Upper lobe of right lung (tissue), 1 donor: ENCODE measurements at places on chromosomes 6 and 20. TPM values are rescaled to one million over a fixed set of nuclear protein-coding genes. Genes with fewer than 3 reads are reported as not detected.

The GATA5 gene
- total RNA-seq, result 2.5 TPM

The DACT2 gene
- 2.5 TPM for total RNA-seq

The SFTA2 gene
- total RNA-seq, result 369 TPM

The NKAIN4 gene
- total RNA-seq, result not detected

The GTSF1L gene
- not detected for total RNA-seq

The BPIFB1 gene
- total RNA-seq, result 0.67 TPM

The PAK5 gene
- 0.35 TPM for total RNA-seq

The ZSCAN23 gene
- 2.2 TPM for total RNA-seq

- no peaks in the 10 kb centered on the region for H3K36me3 ChIP-seq
- no peak for DNase-seq
- H3K4me1 ChIP-seq, result peaks cover 5% of the 10 kb centered on the region
- H3K4me3 ChIP-seq, result no peak overlapping the region
- no peak overlapping the region for H3K27ac ChIP-seq
Observed at GRCh38 chr6:46353528-46353927, 137.7 kb downstream of the RCAN2 start.

GRCh38 chr6:71301546-71301945, 12.9 kb downstream of the OGFRL1 start:
- H3K27me3 ChIP-seq, result no peaks in the 10 kb centered on the region
- H3K4me1 ChIP-seq, result no peaks in the 10 kb centered on the region
- H3K36me3 ChIP-seq, result peaks cover 40% of the 10 kb centered on the region
- H3K4me3 ChIP-seq, result no peak overlapping the region
- DNase-seq, result no peak

DNA sequence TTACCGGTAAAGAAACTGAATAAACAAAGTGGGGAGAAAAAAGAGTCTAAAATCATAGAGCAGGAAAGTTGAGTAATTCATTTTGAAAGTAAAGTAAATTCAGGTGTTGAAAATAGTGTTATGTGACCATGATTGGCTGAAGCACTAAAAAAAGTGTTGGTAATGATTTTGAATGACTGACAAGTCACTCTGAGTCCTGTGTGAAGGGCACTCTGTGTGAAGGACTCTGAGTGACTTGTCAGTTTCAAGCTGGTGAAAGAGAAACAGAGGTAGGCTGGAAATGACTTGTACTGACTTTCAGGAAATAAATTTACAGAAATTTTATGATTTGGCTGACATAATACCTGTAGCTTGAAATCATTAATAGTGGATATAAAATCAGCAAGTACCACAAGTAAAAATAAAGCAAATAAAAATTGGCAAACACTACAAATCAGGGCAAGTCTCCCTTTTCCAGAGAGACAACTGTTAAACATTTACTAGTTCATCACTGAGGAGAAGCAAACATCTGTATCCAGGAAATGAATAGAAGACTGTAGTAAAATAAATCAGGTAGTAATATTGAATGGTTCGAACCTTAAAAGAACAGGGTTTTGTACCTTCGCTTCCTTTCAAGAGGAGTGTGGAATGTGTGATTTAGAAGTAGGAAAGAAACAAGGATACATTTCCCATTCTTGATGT, 630.6 kb downstream of the GRIK2 start:
- H3K27me3 ChIP-seq, result no peaks in the 10 kb centered on the region
- no peak overlapping the region for H3K27ac ChIP-seq
- no peak for DNase-seq
- H3K36me3 ChIP-seq, result no peaks in the 10 kb centered on the region
- H3K4me3 ChIP-seq, result no peak overlapping the region

DNA sequence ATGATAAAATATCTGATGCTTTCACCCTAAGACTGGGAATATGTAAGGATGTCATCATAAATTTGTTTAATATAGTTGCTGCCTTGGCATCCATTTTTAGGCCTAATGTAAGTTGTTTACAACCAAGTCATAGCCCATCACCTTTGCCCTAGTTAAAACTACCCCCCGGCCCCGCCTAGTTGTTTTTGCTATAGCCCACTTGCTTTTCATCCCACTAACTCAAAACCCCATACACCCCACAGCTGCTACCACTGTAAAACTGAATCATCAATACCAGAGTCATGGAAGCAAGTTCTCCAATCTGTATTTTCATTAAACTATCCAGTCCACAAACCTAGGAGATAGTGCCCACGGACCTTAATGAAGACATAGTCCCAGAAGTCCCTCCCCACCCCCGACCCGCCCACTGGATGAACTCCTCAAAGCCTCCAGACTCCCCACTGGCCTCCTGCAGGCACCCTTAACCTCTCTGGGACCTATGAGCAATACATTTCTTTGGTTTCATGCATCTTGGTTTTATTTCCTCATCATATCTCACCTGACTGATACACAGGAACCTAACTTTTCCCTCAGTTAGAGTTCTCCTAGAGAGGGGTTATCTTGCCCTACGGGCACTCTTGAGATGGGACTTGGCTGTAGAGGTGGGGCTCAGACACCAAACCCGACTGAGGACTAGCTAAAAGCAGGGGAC, 12.5 kb upstream of the ZDHHC14 start:
- DNase-seq, result no peak
- H3K4me3 ChIP-seq, result no peak overlapping the region
- H3K27me3 ChIP-seq, result peaks cover 5% of the 10 kb centered on the region
- no peak overlapping the region for H3K27ac ChIP-seq
- H3K36me3 ChIP-seq, result no peaks in the 10 kb centered on the region
- H3K4me1 ChIP-seq, result no peaks in the 10 kb centered on the region

DNA sequence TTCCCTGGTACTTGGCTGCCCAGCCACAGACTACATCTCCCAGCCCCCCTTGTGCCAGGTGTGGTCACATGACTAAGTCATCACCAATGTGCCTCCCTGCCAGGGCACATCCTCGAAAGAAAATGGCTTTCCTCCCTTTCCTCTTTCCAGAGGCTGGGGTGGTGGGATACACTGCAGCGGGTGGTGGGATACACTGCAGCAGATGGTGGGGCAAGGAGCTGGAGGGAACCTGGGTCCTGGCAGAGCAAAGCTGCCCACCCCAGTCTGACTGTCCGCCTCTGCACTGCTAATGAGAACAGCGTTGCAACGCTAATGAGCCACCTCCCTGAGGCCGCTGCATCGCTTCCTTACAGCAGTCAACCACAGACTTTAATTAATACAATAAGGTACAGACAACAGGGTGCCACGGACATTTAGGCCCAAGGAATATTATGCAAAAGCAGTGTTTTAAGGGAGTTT, 125.3 kb downstream of the PREX1 start:
- DNase-seq, result peak; percentile 48
- H3K36me3 ChIP-seq, result peaks cover 5% of the 10 kb centered on the region
- H3K4me3 ChIP-seq, result no peak overlapping the region
- peaks cover 18% of the 10 kb centered on the region for H3K4me1 ChIP-seq

DNA sequence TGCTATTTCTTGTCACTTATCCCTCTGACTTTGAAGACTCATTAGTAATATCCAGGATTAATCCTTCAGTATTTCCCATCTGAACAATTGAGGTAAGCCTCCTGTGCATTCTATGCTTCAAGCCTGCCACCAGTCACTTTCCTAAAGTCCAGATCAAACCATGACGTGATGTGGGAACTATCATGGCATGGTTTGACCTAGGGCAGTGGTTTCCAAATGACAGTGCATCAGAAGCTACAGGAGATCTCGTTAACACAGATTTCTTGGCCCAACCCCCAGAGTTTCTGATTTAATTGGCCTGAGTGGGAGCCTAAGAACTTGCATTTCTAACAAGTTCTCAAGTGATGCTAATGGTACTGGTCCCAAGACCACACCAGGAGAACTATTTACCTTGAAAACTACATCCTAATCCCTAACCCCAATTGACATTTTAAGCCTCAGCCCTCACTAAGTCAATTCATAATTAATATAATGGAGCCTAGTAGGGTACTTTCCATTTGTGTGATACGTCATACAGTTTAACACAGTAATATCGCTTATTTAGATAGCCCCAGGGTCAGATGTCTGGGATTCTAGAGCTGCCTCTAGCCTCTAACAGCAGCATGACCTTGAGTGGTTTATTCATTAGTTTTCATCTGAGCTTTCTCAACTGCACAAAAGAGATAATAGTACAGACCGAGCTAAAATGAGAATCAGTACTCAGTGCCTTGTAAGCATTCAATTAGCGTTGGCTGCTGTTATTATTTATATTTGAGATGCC, 907.6 kb downstream of the TFAP2A start:
- H3K27ac ChIP-seq, result no peak overlapping the region
- no peaks in the 10 kb centered on the region for H3K27me3 ChIP-seq
- H3K36me3 ChIP-seq, result no peaks in the 10 kb centered on the region
- H3K4me3 ChIP-seq, result no peak overlapping the region
- DNase-seq, result no peak

- no peaks in the 10 kb centered on the region for H3K36me3 ChIP-seq
- H3K4me3 ChIP-seq, result no peak overlapping the region
- DNase-seq, result no peak
- H3K27ac ChIP-seq, result no peak overlapping the region
Observed at GRCh38 chr6:82408952-82409431, 45.4 kb downstream of the TPBG start.

DNA sequence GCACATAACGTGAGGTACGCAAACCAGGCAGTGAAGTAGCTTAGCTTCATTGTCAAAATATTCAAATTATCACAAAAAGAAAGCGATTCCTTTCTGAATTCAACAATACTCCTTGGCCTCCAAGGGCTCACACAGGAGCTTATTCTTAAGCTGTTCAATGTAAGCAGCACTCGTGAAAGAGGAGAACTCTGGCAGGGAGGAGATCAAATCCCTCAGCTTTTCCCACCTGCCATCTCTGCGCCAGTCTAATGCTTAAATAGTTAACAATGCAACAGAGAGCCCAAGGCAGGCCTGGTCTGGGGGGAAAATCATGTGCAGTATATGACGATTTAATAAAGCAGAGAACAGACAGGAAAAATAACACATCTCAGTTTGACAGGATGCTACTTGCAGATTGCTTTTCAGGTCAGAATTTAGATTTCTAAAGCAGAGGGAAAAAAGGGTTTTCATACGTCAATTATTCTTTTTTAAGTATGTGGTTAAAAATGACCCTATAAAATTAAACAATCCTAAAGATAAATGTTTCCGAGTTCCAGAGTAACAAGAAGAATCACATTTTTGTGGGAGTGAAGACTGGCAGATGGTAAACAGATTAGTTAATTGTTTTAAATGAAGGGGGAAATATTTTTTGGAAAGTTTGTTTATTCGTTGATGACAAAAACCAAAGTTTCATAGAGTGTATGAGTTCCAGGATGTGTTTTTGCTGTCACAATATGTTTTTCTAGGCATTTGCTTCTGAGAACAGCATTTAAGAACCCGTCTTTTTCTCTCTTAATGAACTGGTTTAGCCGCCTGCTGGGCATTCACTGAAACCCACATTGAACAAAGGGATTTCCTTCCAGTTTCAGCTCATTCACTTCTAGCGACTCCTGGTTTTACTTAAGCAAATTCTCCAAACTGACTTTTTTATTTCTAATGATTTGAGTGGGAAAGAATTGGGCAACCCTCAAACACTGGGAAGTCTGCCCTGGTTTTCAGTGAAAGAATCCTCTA, 45.9 kb downstream of the PLAGL1 start:
- no peak overlapping the region for H3K4me3 ChIP-seq
- DNase-seq, result no peak
- no peak overlapping the region for H3K27ac ChIP-seq
- no peaks in the 10 kb centered on the region for H3K27me3 ChIP-seq

DNA sequence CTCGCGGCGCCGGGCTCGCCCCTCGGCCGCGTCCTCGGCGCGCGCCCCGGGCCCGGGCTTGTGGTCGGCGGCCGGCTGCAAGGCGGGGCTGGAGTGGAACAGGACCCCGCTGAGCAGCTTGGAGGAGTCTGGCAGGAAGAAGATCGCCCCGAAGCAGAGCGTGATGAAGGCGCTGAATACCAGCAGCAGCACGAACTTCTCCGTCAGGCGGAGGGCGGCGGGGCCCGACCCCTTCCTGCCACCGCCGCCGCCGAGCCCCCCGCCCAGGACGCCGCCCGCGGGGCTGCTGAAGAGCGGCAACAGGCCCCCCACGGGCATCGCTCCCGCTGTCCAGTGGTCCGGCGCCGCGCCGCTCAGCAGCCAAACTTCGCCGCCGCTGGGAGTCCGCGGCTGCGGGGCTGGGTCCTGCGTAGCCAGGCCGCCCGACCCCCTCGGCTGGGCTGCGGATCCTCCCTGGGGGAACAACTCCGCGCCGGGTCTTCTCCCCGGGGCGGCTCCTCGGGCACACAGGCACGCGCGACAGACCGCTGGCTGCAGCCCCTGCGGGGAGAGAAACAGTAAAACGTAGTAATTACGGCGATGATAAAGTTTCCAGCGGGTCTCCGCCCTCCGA, 707 bp downstream of the MAN1A1 start:
- H3K4me1 ChIP-seq, result peaks cover 32% of the 10 kb centered on the region
- DNase-seq, result peak; percentile 68
- H3K36me3 ChIP-seq, result no peaks in the 10 kb centered on the region

GRCh38 chr6:2730353-2731107, 20.2 kb downstream of the MYLK4 start:
- H3K27ac ChIP-seq, result no peak overlapping the region
- H3K36me3 ChIP-seq, result no peaks in the 10 kb centered on the region
- H3K4me3 ChIP-seq, result no peak overlapping the region
- no peaks in the 10 kb centered on the region for H3K27me3 ChIP-seq
- H3K4me1 ChIP-seq, result peaks cover 10% of the 10 kb centered on the region

GRCh38 chr6:11113038-11113437, 1.5 kb upstream of the ERVFRD-1 start:
- no peaks in the 10 kb centered on the region for H3K36me3 ChIP-seq
- H3K27ac ChIP-seq, result no peak overlapping the region
- peaks cover 12% of the 10 kb centered on the region for H3K4me1 ChIP-seq
- H3K27me3 ChIP-seq, result no peaks in the 10 kb centered on the region
- DNase-seq, result no peak

- H3K4me1 ChIP-seq, result no peaks in the 10 kb centered on the region
- H3K27ac ChIP-seq, result no peak overlapping the region
- no peaks in the 10 kb centered on the region for H3K36me3 ChIP-seq
- peaks cover 20% of the 10 kb centered on the region for H3K27me3 ChIP-seq
Observed at GRCh38 chr6:44332585-44332984, 9.9 kb upstream of the SPATS1 start.

DNA sequence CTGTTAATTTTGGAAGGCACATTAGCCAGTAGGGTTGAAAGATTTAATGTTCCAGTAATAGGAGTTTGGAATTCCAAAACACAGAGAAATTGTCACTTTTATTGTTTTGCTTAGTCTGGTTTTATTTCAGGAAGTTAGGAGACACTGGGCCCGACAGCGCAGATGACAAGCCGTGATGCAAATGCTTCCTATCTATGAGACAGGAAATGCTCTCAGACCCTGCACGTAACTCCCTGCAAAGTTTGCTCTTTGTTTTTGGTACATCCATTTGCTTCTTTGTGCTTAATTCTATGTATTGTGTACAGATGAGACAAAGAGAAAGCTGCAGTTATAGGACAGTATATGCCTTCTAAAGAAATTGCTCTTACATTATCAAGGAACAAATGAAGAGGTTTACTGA, 201.6 kb upstream of the SGK1 start:
- peak overlapping the region; percentile 26 for H3K27ac ChIP-seq
- no peak for DNase-seq
- H3K4me1 ChIP-seq, result peaks cover 28% of the 10 kb centered on the region
- no peak overlapping the region for H3K4me3 ChIP-seq
